NCI-H69 (cell line): ENCODE measurements at places on chromosomes 5 and 9.

DNA sequence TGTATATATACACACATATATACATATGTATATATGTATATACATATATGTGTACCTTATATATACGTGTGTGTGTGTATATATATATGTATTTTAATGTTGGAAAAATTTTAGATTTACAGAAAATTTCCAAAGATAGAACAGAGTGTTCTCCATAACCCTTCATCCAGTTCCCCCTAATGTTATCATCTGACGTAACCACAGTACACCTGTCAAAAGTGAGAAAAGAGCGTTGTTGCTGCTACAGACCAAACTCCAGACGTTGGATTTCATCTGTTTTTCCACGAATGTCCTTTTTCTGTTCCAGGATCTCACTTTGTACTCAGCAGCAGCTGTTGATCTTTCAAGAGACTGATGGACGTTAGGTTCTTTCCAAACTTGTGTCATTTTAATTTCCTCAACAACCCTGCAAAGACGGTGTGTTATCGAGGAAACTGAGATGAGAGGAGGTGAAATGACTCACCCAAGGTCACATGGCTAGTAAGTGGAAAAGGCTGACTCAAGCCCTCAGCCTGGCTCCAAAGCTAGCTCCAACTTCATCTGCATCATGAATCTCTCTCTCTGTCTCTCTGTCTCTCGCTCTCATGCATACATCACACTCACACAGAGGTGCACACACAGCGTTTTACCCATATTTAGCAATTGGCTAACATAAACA lies 17.0 kb upstream of the NTNG2 start:
- no peak for DNase-seq

DNA sequence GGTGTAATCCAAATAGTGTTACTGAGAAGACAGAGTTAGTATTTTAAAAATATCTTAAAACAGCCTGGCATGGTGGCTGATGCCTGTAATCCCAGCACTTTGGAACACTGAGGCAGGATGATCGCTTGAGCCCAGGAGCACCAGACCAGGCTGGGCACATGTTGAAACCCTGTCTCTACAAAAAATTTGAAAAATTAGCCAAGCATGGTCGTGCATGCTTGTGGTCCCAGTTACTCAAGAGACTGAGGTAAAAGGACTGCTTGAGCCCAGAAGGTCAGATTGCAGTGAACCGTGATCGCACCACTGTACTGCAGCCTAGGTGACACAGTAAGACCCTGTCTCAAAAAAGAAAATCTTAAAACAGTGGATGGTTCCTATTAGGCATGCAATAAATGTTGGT lies 12.4 kb downstream of the IFNA1 start:
- DNase-seq = no peak

- DNase-seq = no peak
These were observed 81.2 kb downstream of the CRB2 start for GRCh38 chr9:123437201-123437600.

- DNase-seq = no peak
These were observed 34.4 kb downstream of the ZNF366 start for GRCh38 chr5:72472666-72473422.

- DNase-seq = no peak
These were observed 82.4 kb downstream of the COL27A1 start for GRCh38 chr9:114237781-114238180.

DNA sequence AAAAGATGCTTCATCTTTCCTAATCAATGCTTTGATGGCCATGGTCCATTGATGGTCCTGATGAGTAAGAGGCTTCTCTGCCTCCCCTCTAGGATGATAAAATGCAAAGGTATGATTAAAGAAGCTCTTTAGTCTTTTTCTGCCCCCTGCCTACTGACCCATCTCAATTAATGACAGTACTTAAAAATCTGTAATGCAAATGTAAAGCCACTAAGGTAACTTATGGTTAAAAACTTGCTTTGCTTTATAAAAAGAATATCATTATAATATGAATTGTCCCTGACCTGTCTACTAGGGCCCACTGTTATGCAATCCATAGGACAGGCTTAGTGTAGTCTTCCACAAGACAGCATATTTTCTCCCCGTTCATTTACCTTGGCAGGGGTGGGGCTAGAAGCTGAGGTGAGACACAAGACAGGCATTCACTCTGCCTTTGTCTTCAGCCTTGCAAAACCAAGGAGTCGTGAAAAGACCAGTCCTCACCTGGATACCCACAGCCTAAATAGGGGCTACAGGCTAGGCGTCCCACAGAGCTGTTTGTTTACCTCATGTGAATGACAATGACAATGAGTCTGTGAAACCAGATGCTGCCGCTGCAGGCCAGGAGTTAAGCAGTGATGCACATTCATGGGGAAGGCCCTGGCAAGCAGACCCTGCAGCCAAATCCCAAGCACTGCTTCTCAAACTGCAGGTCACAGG lies 60.4 kb downstream of the BNC2 start:
- peak; percentile 99 for DNase-seq

DNA sequence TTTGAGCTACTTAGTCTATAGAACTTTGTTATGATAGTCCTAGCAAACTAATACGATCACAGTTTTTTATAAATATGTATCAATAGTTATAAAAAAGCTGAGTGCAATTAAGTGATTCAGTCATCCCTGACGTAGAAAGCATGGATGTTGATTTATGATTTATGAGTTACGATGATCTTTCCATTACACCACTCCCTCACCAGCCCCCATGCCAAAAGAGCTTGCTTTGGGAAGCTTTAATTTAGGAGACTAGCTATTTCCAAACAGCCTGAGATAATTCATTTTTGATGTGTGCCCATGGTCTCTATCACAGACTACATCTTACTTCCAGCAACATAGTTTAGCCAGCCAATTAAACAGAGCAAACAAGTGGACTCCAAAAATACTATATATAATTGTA lies 256.8 kb downstream of the GABRG2 start:
- no peak for DNase-seq

- DNase-seq = peak; percentile 37
These were observed 408.4 kb downstream of the PDE4D start for GRCh38 chr5:59485107-59485506.

- no peak for DNase-seq
These were observed 6.8 kb upstream of the CKS2 start for GRCh38 chr9:89304020-89304833.

DNA sequence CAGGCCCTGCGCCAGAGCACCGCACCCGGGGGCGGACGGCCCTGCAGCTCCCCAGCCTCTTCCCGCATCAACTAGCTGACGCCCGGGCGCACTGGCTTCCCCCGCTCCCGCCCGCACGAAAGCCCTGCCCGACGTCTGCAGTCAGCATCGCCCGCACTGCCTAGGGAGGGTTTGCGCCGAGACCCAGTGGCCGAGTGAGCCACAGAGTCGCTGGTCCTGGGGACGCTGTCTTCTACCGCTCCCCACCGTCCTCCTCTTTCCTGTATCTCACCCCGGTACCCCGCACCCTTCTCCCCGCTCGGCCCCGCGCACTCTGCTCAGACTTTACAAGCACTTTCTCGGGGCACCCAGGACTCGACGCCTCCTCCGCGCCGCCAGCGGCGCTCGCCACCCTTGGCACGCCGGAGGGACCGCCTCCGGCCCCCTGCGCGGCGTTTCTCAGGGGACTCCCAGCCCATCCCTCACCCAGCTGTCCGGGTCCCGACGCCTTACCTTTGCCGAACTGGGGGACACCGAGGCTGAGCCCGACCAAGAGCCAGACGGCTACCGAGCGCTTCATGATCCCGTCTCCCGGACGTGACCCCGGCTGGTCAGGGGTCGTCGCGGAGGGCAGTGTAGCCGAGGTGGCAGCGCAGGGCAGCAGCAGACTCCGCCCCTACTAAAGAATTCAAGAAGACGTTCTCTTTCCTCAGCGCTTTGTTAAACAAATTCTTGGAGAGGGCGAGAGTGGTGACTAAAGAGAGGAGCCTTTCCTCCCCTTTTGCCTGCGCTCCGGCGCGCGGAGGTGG lies 670 bp downstream of the EDIL3 start:
- peak; percentile 86 for DNase-seq

DNA sequence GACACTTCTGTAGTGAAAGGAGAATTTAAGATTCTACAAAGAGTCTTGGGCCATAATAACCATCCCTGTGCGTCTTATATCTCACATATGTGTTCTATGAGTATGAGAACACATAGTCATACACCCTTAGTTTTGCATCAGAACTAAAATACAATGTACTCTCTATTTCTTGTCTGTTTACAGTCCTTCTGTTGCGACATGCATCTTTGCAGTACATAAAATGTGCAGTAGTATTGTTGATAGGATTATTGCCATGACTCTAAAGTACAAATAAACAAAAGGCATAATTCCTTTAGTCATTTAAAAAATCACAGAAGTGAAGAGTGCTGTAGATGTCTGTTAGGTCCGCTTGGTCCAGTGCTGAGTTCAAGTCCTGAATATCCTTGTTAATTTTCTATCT lies 201.9 kb downstream of the NR3C1 start:
- DNase-seq = no peak

DNA sequence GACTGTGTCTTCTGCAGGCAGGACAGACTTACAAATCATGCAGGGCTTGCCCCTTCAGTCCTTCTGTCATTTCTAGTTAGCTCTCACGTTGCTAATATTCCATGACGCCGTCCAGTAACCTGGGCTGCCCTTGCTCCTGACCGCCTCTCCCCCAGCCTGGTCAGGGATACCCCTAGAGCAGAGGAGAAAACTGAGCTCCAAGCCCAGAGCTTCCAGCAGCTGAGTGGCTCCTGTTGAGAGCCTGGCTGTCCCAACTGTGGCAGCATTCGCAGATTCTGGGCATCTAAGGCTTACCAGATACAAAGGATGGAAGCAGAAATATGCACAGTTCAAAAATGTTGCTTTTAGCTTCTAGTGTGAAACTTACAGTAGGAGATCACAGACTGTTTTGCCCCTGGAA lies 185.2 kb downstream of the CD180 start:
- no peak for DNase-seq

DNA sequence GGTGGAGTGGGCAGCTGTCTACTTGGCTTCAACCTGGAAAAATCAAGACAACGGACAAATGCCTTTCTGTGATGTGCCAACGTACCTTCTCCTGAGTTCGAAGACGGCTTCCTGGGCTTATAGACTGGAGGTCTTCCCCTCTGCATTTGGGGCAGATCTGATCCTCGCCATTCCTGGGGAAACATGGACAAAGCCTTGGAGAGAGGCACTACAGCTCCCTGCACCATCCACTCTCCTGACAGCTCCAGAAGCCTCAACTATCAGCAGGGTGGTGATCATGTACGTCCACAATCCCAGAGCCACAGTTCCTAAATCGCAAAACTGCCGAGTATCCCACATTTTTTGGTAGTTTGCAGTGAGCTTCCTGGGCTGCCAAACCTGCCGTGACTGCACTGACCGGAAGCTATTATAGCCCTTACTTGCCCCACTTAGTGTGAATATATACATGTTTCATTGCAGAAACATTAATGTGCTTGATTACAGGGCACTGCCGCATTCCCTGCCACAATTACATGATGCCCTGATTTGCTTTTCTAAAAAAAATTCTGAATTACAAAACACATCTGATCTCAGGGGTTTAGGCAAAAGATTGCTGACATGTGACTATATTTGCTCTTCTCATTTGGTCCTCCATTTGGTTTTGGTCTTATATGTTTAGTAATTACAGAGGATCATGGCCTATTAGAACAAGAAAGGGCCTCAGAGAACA lies 2.8 kb downstream of the TRAF1 start:
- DNase-seq = peak; percentile 15

DNA sequence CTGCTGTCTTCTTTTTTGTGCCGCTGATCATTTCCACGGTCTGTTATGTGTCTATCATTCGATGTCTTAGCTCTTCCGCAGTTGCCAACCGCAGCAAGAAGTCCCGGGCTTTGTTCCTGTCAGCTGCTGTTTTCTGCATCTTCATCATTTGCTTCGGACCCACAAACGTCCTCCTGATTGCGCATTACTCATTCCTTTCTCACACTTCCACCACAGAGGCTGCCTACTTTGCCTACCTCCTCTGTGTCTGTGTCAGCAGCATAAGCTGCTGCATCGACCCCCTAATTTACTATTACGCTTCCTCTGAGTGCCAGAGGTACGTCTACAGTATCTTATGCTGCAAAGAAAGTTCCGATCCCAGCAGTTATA lies 17.1 kb downstream of the F2R start:
- no peak for DNase-seq

GRCh38 chr5:142699184-142699720 lies 13.4 kb upstream of the FGF1 start:
- DNase-seq = peak; percentile 83

DNA sequence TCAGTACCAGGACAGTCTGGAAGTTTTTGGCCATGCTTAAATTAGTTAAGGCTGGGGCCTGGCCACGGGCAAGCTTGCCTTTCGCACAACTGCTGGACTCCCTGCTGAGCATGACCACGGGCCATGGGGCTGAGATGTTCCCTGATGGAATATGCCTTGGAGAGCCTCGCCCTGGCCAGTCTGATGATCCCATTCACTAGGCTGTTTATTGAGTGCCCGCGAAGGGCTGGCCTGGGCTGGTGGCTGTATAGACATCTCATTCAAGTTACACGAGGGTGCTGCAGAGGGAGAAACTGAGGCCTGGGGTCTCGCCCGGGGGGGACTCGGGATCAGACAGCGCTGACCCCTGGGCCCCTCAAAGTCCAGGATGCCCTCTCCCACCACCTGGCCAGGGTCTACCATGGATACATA lies 7.8 kb upstream of the RXRA start:
- no peak for DNase-seq

DNA sequence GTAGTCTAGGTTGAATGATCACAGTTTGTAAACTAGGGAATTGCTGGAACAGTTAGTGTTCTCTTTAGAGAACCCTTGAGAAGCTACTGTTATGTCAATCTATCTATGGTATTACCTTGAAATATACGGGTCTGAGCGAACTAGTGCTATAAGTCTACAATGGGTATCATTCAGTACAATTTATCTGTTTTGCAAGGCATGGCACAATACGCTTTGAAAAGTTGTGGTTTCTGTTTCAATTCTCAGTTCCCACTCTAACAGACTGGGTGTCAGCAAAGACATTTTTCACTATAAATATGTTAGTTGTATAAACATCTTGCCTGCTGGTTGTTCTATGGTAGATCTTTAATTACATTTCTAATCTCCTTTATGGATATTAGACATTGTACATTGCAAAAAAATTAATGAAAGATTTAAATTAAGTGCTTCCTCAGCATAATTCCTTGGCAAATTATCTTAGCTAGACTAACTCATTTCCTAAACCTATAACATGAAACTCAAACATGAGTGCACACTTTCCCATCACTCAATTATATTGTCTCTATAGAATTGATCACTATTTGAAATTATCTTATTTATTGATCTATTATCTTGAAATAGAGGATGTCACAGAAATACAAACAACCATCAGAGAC lies 24.9 kb upstream of the SLCO6A1 start:
- DNase-seq = no peak
